ENCODE measurements at places on chromosomes 6 and 20.

- DNase-seq = no peak
Measured at GRCh38 chr20:21089391-21089790, 16.8 kb downstream of the LINC00237 start.

GRCh38 chr20:4067600-4068261, 52.4 kb upstream of the RNF24 start:
- DNase-seq = no peak

DNA sequence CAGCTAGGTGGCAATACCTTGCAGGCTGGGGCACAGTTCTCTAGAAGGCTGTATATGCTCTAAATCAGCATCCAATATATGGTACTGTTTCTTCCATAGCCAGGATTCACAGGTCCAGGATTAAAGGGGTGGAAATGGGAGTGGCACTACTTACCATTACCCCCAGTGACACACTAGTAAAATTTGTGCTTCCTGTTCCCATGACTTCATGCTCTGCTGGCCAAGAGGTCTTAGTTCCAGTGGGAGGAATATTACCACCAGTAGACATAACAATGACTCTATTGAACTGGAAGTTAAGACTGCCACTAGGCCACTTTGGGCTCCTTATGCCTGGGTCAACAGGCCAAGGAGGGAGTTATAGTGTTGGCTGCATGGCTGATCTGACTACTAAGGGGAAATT, 174.3 kb upstream of the TNFAIP3 start:
- DNase-seq = no peak

DNA sequence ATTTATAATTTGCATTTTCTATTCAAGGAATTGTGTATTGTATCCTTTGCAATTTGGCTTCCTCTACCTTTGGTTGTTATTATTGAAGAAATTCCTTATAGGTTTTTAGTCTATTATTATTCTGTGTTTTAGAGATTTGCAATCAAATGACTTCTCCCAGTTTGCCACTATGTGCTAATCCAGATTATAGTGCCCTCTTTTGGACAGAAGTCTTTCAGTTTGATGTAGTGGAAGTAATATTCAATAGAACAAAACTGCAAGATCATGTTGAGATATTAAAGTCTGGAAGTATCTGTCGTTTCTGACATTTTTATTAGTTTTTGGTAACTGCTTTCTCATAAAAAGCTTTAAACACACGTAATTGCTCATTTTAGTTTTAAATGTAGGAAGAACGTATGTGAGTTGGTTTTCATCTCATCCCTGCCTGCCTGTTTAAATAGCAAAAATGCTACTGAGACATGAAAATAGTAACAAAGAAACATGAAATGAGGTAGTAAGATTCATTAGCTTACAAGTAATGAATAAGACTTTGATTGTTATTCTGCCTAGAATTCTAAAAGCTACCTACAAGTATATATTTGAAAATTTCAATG, 72.8 kb downstream of the RTN4IP1 start:
- DNase-seq = peak; percentile 52

- DNase-seq = no peak
Measured at GRCh38 chr6:44514085-44514484, 126.6 kb downstream of the CDC5L start.

DNA sequence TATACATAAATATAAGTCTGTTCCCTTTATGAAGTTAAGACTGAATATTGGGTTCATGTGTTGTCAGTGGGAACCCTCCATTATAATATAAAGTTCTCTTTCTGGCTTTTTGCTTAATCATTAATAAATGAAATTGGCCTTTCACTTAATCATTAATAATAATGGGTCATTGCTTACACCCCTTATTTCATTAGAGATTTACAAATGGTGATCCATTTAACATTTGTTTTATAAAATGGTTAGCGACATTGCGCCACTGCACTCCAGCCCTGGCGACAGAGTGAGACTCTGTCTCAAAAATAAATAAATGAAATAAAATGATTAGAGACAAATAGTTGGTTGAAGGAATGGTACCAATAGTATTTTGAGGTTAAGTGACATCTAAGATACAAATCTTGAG, 18.5 kb downstream of the DDX43 start:
- no peak for DNase-seq

DNA sequence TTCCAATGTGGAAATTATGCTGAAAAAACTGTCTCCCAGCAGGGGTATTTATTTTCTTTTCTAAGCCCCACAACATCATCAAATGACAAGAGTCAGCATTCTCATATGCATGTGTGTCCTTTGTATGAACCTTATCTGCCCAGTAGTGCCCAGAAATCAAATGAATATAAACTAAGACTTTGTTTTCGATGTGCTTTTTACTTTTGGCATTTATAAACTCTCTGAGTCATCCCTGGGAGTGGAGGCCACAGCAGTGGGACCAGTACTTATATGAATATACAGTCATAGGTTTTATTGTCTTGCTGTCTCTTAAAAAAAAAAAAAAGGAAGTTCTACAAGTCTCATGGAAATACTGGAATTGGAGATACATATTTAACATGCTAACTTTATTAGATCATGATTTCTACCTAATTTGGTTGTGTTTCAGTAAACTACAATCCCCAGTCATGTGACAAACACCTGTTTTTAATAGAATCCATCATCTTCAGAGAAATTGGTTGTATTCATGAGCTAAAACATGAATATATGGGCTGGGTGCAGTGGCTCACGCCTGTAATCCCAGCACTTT, 99.2 kb upstream of the TMEM181 start:
- no peak for DNase-seq

DNA sequence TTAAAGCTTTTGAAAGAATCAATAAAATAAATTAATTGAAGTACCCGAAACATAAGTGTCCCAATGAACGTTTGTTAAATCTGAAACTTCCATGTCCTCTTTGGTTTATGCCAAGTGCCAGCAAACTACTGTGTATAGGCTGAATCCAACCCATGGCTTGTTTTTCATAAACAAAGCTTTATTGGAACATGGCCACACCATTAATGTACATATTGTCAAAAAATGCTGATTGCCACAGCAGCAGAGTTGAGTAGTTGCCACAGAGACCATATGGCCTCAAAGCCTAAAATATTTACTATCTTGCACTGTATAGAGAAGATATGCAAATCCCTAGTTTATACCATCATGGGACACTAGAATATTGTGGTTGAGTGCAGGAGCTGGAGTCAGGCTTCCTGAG, 406.1 kb downstream of the MAFB start:
- DNase-seq = no peak

- DNase-seq = no peak
Measured at GRCh38 chr6:132131351-132131750, 180.2 kb upstream of the CCN2 start.

DNA sequence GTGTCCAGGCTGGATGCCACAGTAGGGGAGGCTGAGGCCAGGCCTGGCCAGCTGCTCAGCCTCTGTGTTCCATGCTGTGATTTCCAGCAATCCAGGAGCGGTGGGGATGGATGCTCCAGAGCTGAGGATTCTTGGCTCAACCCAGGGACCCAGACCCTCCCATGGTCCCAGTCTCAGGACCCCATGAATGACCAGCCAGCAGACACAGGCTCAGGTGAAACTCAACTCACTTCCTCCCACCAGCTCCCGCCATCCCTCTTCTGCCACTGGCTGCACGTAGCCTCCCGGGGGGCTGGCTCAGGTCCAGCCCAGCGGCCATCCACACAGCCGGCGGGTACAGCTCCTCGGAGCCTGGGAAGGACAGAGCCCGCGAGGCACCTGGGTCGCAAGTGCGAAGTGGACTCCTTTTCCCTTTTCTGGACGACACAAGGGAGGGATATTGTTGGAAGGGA, 54.5 kb upstream of the DACT2 start:
- DNase-seq = no peak

DNA sequence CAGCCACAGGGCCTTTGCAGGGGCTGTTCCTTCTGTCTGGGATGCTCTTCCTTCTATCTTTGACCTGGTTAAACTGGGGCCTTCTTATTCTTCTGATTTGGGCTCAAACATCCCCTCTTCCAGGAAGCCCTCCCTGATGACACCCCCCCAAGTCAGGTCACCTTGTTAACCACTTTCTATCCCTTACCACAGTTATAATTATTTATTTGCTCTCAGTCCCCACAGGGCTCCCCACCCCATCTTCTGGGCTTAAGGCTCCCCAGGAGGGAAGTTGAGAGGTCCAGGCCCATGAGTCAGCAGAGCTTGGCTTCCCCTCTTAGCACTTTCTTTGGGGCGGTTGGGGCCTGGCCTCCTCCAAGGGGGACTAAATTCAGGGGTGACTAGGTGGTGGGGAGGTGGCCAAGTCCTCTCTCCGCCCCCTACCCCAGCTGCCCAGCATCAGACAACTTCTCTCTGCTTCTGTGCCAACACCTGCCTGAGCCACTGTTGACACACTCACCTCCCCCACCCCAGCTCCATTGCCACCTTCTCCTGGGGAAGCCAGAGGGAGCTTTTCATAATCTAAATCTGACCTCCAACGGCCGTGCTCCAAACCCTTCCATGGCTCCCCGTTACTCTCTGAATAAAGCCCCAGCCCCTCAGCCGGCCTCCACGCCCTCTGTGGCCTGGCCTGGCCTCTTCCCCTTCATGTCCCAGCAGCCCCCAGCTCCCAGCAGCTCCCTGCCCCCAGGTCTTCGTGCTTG, 70.0 kb downstream of the CEBPB start:
- DNase-seq = no peak

DNA sequence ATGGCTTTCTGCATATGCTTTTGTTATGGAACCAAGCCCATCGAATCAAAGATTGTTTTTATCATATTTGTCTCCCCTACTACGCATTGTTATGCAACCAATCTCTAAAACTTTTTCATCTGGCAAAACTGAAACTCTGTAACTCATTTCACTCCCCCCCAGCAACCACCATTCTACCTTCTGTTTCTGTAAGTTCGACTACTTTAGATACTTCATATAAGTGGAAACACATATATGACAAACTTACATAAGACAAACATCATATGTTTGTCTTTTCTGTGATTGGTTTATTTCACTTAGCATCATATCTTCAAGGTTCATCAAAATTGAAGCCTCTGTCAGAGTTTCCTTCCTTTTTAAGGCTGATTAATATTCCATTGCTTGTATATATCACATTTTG, 34.8 kb downstream of the CEP57L1 start:
- DNase-seq = peak; percentile 5

DNA sequence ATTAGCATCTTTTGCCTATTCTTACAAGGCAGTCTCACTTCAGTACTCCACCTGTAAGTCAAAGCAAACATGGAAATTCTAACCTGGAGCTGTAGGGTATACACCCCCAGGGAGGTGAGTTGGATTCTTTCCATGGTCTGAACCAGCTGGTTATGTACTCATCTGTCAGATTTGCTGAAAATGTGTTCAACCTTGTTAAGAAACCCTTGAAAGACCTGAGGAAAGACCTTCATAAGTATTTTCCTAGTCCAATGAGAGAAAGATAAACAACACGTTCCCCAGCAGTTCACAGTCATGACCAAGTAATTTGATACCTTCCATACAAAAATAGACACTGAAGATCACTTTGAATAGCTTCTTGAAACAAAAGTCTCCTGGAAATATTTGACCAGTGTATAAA, 42.5 kb downstream of the ID4 start:
- no peak for DNase-seq
